Prostate gland (tissue), 2 donors: ENCODE measurements at places on chromosomes 7 and 10.

- DNase-seq = no peak
Measured at GRCh38 chr7:50491943-50492342, 41.8 kb upstream of the FIGNL1 start.

DNA sequence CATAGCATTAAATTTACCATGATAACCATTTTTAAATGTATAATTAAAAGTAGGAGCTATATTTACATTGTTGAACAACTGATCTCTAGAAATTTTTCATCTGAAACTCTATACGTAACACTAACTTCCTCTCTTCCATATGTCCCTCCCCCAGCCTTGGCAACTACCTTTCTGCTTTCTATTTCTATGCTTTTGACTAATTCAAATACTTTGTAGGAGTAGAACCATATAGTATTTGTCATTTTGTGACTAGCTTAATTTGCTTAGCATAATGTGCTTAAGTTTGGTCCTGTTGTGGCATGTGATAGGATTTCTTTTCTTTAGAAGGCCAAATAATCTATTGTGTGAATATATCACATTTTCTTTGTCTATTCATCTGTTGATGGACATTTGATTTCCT is 225.3 kb upstream of the POT1 start:
- DNase-seq = no peak

- DNase-seq = no peak
Measured at GRCh38 chr7:87596696-87597095, 4.0 kb downstream of the ABCB1 start.

DNA sequence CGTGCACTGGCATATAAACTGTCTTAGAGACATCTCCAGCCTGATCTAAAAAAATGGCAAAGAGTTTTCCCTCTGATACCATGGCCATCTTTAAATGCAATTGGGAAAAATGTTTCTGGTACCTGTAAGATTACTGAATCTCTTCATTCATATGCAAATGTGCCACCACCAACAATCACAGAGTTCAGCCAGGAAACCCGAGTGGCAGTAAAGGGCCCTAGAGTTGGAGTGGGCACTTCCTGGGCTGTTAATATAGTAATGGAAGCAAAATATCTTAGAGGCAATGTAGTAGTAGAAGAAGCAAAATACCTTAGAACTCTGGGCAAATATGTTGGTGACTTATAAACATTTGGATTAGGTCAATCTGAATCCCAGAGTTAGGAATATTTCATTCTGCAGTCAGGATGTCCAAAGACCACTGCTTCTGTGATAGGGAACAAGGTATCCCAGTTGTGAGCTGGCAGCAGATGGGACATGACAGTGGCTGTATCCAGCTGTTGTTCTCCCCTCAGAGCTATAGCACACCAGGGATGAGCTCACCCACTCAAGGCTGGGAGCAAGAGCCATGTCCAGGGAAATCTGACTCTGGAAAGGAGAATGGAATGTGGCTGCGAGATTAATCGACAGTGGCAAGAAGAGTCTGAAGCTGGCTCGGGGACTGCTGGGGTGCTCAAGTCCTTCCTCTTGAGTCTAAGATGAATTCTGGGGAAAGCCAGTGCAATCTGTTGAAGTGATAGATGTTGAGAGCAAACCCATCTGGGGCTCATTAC is 332.1 kb downstream of the PHTF2 start:
- DNase-seq = no peak

- no peak for DNase-seq
Measured at GRCh38 chr7:31858055-31858454, 171.0 kb downstream of the PPP1R17 start.

DNA sequence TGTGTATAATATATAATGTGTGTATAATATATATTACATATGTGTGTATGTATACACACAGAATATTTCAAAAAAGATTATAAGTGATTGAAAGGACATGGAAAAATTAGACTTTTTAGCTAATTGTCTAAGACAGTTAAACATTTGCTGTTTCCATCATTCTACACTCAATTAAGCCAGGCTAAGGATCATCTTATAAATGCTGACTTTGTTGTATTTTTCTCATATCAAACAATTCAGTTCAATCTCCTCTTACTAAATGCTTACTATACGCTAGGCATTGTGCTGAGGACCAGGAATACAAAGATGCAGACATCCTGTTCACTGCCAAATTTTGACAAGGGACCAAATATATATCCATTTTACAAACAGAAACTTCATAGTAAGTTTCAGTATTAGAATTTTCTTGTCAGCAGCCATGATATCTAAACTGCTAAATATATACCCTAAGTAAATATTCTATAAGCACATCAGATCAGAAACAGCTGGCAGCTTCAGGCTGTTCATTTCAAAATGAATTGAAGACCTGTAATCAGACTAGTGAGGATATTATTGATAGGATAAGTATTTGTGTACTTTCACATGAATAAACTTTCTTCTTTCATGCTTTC is 10.3 kb upstream of the LRRN3 start:
- DNase-seq = no peak

DNA sequence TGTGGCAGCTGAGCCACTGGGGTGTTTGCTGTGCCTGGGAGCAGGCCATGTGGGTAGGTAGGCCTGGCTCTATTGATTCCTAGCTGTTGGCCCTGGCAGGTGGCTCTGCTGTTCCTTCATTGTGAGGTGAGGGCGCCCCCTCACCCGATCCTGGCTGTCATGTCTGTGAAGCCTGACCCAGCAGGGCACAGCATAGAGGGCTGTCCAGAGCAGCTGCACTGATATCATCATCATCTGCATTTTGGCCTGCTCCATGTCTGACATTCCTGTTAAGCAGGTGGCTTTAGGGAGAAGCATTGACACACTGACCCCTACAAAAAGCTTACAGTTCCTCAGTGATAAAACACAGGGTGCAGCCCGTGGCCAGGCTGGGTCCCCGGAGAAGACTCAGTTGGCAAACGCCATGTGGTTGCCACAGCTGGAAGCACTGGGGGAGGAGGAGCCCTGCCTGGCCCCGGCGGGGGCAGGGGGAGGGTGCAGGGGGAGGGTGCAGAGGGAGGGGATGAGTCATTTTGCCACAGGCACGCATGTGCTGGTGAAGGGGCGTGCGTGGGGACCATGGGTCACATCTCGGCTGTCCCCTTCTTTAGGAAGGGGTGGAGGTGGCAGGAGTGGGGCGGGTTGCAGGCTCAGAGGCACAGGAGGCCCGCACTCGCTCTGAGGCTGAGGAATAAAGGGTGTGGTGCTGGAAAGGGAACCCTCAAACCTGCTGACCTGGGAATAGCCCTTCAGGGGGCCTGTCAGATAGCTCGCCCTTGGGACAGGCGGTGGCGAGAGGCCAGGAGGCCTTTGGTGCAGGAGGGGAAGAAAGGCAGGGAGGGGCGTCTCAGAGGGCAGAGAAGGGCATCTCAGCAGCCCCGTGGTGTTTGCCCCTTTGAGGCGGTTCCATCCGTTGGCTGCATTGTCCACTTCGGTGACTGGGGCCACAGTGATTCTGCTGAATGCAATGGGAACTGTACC is 31.6 kb downstream of the IKZF1 start:
- DNase-seq = no peak

- DNase-seq = no peak
Measured at GRCh38 chr7:114051871-114052331, 133.1 kb upstream of the PPP1R3A start.

- DNase-seq = no peak
Measured at GRCh38 chr7:108079648-108080591, 50.2 kb downstream of the LAMB4 start.

DNA sequence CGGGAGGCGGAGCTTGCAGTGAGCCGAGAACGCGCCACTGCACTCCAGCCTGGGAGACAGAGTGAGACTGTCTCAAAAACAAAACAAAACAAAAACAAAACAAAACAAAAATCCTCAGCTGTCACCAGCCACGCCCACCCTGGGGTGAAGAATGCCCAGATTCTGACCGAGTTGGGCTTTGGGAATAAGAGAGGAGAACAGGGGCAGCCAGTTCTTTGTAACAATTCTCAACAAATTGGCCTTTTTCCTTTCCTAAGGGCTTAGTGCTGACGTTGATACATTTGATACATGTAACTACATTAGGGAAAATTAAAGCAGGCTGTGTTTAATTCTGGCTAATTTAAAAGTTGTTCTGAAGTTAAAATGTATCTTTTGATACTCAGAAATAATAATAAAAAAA is 121.0 kb downstream of the EPC1 start:
- DNase-seq = no peak

GRCh38 chr7:88452646-88453045 is 146.0 kb upstream of the STEAP4 start:
- DNase-seq = no peak

DNA sequence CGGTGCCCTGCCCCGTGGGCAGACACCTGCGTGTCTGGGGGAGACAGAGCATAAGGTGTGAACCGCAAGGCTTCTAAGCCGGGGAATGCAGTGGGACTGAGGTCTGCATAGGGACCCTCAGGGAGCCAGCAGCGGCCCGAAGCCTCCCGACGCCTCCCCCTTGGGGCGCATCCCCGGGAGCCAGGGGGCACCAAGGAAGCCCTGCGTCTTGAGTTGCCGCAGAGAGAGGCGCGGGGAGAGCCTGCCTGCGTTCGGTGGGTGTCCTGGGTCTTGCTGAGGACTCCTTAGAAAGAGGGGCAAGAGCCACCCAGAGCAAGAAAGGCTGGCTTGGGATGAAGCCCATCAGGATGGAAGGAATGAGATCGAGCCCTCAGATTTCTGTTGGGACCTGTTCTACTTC is 18.2 kb upstream of the UNCX start:
- no peak for DNase-seq

- no peak for DNase-seq
Measured at GRCh38 chr10:48636901-48637300, 32.0 kb upstream of the ARHGAP22 start.

GRCh38 chr10:11227103-11227502 is 209.4 kb downstream of the CELF2 start:
- no peak for DNase-seq

DNA sequence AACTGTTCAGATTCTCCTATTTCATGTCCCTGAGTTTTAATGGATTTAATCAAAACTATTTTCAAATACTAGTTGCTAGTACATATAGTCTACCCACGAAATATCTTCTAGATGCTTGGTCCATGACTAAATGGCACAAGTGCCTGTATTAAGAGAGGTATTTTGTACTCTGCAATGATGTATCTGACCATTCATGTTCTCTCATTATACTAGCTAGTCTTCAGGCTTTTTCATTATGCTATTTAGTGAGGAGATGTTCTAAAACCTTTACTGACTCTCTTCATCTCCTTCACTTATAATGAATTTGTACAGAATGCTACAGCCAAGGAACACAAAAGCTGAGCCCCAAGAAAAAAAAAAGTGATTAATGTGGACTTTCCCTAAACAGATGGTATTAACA is 222.5 kb downstream of the AHR start:
- DNase-seq = no peak

- no peak for DNase-seq
Measured at GRCh38 chr7:67940400-67940799, 943.8 kb downstream of the TYW1 start.

- no peak for DNase-seq
Measured at GRCh38 chr10:124285587-124286527, 132.9 kb downstream of the OAT start.

DNA sequence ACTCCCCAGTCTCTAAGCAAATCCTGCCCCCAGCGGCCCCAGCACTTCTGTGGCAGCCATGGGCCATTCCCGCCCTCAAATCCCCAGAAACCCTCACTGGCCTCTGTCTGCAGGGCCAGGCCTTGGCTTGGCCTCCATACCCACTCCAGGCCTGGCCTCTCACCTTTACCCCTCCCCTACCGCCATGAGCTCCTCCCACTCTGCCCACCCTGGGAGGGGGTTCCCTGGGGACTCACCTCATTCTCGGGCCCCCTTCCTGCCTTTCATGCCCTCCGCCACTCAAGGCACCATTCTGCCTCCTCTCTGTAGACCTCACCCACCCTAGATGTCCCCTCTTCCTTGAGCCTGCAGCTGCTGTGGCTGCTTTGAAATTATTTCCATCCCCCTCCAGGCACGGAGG is 41.0 kb downstream of the PRF1 start:
- DNase-seq = no peak

GRCh38 chr7:132077971-132078685 is 498.1 kb downstream of the PLXNA4 start:
- DNase-seq = no peak

DNA sequence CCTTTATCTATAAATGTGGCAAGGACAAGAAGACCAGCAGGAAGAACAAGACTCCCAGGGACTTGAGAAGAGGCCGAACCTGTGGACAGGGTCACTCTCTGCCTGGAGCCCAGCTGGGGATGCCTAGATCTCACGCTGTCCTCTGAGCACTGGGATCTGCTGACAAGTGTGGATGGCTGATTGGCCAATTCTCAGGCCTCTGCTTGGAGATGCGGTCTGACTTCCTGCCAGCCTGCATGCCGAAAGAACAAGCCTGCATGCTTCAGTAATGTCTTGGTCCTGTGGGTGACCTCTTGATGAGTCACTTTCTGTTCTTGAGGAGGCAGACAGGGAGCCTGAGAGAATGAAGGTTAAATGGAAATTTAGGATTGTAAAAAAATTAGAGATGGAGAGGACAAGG is 84.7 kb downstream of the TMEM178B start:
- DNase-seq = no peak

DNA sequence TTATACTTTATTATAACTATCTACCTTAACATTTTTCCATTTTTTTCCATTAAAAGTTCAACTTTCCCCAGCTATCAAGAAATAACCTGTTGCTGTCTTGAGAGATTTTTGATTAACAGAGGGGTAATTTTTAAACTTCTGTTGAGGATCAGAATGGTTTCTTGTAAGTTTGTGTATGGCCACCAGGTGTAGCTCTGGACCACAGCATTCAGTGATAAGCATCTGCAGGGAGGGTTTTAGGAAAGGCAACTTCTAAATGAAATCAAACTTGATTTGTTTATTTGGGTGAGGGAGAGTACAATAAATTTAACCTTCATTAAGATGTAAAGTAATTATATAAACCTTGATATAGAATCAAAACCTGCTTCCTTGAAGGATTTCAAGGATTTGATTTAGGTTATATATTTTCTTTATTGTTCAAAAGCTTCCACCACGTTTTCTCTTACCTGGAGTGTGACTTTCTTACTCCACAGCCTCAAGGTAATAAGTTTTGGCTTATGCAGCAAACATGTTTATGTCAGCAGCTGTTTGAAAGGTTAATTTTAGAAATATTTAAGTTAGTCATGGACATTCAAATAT is 153.3 kb downstream of the STK31 start:
- no peak for DNase-seq

GRCh38 chr10:118907051-118907450 is 122.5 kb upstream of the NANOS1 start:
- DNase-seq = no peak

DNA sequence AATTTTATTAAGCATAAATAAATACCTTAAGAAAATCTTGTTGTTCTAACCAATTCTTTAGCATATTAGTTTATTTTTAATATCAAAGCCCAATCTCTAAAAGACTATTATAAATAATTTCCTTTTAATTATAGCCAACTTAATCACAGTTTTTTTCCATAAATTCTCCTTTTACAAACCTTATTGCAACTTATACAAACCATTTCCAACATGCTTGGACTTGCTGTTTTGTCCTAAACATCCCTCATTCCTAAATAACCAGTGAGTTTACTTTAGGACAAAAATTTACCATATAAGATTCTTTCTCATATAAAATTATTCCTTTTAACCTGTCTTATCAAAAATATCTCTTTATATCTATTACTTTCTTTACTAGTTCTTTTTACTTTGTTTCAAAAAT is 25.2 kb upstream of the LSM8 start:
- DNase-seq = no peak
